Epithelial cell of esophagus (primary cell): ENCODE measurements at places on chromosomes 16 and 17.

DNA sequence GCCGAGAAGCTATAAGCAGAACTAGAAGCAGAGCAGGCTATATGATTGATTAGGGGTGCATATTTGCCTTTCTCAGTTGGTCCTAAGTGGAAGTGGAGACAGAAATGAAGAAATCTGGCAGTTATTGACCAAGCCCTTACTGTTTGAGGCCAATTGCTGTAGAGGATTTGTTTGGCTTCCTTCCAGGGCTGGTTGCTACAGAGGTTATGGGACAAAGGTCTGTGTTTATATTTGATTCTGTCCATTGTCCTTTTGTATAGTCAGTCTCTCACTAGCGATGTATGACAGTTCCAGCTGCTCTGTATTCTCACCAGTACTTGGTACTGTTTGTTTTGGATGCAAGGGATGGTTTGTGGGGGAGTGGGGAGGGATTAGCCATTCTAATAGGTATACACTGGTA, 7.3 kb upstream of the ALOX15 start:
- DNase-seq, result no peak

- no peak for DNase-seq
Measured at GRCh38 chr16:11972128-11972527, 4.4 kb upstream of the SNX29 start.

GRCh38 chr17:13961265-13961664, 108.0 kb upstream of the COX10 start:
- DNase-seq, result peak; percentile 14

DNA sequence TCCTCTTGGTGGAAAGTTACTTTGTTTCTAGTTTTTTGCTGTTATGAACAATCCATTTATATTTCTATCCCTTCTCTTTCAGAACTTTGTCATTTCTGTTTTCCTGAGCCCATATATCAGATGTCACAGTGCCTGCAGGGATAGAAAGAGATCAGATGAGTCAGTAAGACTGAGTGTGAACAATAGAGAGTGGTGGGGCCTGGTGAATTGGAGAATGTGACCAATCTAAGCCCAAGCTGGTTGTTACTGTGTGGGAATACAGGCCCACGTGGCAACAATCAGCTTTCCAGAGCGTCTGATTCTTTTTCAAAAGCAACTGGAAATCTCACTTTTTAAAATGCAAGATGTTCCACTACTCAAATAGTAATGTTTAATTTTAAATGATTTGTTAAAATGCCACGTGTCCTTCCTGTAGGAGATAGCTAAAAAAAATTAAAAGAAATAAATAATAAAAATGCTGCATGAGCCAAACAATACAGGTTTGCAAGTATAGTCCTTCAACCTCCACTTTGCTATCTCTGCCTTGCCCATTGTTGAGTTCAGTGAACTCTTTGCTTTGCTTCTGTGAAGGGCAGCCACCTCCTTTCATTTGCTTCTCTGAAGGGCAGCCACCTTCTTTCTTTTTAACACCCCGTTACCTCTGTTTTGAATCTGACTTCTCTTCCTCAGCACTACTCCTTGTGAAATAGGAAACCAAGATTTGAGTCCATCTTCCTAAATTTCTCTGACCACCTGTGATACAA, 9.6 kb downstream of the DCTN5 start:
- DNase-seq, result peak; percentile 37

DNA sequence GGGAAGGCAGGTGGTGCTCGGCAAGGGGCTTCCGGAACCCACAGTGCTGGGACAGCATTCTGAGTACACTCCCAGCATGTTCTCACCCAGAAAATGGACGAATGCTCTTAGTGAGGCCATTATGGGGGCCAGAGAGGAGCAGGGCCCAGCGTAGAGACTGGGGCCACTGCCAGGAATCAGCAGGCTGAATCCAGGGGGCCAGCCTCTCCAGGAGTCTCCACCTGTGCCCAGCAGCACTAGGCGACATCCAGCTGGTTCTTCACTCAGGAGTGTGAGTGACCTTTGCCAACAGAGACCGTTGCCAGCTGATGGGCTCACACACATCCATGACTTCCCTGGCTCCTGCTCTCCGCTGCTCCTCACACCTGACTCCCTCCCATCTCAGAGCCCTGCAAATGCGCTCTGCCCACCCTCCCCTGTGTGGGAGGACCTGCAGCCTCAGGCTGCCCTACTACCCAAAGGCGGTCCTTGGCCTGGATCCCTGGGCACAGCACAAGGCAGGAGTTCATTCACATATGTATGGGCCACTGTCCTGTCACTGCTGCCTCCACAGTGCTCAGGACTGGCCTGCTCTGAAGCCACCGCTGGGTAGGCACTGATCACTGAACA, 5.1 kb downstream of the RHBDF1 start:
- no peak for DNase-seq

- DNase-seq, result no peak
Measured at GRCh38 chr17:78130437-78131101, at the start of gene TMC8. TSS of gene TMC8 (plus strand) at chr17:78130771. CDS start at chr17:78131589, 818 bp downstream.

GRCh38 chr16:55810451-55810961, 22.4 kb downstream of the CES1 start:
- DNase-seq, result no peak

- peak; percentile 77 for DNase-seq
Measured at GRCh38 chr17:64028874-64029464, 8.5 kb upstream of the ICAM2 start.

DNA sequence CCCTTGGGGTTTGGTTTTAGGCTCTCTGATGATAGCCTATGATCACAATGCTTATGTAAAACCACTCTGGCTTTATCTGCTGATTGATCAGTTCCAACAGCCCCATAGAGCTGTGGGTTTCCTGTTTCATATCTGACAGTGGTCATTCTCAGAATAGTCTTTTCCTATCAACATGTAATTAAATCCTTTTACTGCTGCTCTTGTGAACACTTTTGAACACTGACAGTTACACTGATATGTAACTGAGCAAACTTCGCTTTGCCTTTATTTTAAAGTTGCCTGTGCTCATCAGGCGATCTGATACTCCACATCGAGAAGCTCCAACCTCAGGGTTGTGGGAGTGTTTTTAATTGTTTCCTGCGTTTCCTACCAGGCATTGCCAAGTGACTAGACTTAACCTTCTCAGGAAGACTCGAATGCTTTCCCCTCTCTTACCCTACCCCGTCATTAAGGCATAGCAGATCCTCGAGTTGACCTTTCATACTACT, 17.3 kb upstream of the CLEC18B start:
- DNase-seq, result no peak

GRCh38 chr17:82948081-82948511, 108.3 kb upstream of the ZNF750 start:
- DNase-seq, result no peak

GRCh38 chr17:2800367-2800766, 4.1 kb downstream of the RAP1GAP2 start:
- no peak for DNase-seq

GRCh38 chr16:83392743-83393142, 415.0 kb upstream of the HSBP1 start:
- no peak for DNase-seq

DNA sequence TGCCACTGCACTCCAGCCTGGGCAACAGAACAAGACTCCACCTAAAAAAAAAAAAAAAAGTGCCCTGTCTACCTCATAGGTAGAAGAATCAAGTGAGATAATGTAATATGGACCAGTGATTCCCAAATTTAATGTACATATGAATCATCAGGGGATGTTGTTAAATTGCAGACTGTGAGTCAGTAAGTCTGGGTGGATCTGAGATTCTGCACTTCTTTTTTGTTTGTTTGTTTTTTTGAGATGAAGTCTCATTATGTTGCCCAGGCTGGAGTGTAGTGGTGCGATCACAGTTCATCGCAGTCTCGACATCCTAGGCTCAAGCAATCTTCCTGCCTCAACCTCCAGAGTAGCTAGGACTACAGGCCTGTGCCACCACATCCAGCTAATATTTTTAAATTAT, 31.6 kb downstream of the HOXB1 start:
- DNase-seq, result peak; percentile 55

DNA sequence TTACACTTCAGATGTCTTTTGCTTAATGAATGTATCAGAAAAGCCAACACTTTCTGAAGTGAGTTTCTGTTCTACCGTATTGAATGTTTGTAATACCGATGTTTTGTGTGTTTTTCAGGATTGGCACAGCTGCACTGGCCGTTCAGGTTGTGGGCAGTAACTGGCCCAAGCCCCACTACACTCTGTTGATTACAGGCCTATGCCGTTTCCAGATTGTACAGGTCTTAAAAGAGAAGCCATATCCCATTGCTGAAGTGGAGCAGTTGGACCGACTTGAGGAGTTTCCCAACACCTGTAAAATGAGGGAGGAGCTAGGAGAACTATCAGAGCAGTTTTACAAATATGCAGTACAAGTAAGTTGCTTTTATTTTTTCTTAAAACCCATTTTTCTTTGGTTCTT, 4.7 kb upstream of the ABCC11 start:
- DNase-seq, result no peak

DNA sequence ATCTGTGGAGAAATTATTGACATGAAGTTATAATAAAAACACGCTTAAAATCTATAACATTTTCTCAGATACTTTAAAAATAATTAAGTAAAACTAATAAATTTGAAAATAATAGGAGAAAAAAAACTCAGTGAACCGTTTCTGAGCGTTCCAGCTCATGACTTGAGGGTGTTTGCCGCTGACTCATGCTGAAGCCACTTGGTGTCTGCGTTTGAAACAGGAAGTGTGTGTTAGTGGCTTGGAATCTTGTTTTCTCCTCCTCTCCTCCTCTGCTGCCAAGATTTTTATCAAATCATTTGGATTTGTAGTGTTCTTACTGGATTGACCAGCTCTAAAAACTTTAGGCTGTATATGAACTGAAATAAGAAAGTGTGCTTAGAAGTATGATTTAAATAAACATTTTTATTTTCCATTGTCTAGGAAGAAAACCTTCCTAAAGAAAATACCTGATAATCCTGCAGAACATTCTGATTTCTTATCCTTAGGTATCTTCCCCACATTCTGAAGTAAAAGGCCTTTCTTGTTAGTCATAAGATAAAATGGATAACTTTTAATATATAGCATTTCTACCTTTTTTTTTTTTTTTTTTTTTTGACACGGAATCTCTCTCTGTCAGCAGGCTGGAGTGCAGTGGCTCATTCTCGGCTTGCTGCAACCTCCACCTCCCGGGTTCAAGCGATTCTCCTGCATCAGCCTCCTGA, 30.8 kb downstream of the USP10 start:
- DNase-seq, result peak; percentile 92

DNA sequence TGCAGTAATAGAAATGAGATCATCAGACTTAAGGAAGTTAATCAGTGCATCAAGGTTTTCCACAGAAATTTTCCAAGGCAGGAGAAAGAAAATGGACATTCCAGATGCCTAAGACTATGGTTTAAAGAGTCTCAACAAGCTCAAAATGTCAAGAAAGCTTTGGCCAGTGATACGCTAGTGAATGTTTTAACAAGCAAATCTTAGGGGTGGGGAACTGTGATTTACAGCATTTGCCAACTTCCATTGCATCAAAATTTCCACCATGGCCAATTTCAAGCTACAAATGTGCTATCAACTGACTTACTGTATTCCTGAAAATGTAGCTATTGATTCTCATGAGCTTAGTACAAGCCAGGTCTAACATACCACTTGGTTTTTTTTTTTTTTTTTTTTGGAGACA, 82.4 kb upstream of the CLEC3A start:
- DNase-seq, result no peak

- DNase-seq, result no peak
Measured at GRCh38 chr17:5846001-5846400, 224.2 kb upstream of the WSCD1 start.

GRCh38 chr17:34596920-34597319, 17.5 kb downstream of the TMEM132E start:
- DNase-seq, result no peak

- peak; percentile 44 for DNase-seq
Measured at GRCh38 chr17:38415250-38416194, 12.7 kb upstream of the ARHGAP23 start.

DNA sequence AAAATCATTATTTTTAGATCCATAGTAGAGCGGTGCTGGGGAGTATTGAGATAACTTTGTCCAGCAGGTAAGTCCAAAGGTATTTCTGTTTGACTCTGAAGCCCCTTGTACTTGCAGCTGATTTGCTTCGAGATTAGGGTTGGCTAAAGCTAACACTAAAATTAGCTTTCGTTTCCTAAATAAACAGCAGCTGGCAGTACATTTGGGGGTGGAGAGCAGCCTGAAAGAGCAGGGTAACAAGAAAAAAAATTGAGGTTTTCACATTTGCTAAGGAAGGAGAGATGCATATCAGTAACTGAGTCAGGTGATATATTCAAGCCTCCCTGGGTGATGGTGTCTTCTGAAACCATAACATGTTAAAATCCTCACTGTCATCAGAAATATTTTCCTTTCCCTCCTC, 37.4 kb upstream of the TMC5 start:
- DNase-seq, result no peak

DNA sequence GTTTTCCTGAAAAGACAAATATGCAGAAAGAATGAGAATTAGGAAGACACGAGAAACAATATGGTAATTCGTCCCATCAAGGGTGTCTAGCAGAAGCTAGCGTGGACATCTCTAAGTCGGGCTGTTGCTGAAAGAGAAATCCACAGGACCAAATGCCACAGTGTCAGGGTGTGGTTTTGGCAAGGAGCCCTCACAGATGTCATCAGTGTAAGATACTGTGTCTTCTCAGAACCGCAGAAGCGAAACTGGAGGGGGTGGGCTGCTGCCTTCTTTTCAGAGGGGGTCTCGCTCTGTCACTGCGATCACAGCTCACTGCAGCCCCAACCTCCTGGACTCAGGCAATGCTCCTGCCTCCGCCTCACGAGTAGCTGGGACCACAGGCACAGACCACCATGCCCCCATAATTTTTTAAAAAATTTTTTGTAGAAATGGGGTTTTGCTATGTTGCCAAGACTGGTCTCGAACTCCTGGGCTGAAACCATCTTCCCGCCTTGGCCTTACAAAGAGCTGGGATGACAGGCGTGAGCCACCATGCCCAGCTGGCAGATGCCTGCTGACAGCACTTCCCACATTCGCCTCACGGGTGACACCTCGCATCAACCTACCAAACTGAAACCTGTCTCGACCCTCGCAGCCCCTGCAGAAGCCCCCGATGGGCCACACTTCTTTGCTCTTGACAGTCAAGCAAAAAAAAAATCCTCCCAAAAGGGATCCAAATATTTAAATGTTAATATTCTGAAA, 26.2 kb downstream of the TRAP1 start:
- DNase-seq, result no peak

DNA sequence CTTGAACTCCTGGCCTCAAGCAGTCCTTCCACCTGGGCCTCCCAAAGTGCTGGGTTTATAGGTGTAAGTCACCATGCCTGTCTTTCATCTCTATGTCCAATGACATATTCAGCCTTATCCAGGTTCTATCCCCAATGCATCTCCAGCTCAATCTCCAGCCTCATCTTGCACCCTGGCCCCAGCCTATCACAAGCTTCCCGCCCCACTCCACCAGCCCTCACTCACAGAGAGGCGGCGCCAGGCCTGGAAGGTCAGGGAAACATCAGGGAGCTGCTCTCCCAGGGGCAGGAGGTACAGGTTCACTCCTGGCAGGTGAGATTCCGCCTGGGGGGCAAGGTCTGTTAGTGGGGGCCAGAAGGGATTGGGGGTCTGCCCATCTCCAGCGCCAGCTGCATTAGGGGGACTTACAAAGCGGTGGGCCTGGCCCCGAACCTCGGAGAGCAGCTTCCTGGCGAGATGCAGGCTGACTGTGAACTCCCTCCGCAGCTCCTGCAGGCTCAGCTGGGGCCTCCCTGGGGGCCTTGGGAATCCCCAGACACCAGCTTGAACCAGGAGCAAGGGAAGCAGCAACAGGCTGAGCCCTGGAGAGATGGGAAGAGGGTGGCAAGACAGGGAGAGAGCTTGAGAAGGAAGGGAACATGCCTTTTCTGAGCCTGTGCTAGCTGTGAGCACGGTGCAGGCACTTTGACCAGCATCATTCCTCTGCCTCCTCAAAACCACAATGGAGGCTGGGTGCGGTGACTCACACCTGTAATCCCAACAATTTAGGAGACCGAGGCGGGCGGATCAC, 3.0 kb downstream of the IL27 start:
- DNase-seq, result no peak

- DNase-seq, result no peak
Measured at GRCh38 chr17:9011001-9011400, 10.3 kb upstream of the NTN1 start.
